ENCODE measurements at places on chromosomes 1 and 21.
A peak's percentile ranks its signal among the peaks of the same experiment; 100 is the strongest.

- no peak overlapping the region for H3K4me3 ChIP-seq
- H3K4me1 ChIP-seq = no peaks in the 10 kb centered on the region
- no peaks in the 10 kb centered on the region for H3K27me3 ChIP-seq
- H3K36me3 ChIP-seq = no peaks in the 10 kb centered on the region
- no peak overlapping the region for H3K27ac ChIP-seq
These were observed 114.0 kb downstream of the GREM2 start for GRCh38 chr1:240497908-240498307.

DNA sequence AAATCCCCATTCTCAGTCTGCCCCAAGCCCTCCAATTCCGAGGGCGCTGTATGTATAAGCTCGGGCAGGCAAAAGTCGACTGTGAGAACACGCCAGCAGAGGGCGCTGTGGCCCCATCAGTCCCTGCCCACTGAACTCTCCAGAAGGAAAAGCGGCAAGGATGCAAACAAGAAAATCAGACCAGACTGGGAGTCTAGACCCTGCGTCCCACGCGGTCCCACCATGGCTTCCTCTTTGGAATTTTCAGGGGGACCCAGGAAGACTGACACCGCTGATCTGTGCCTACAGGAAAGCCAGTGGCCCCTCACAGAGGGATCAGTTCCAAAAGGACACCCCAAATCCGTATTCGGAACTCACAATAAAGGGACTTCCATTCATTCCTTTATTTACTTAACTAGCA, 19.5 kb downstream of the TEX35 start:
- H3K36me3 ChIP-seq = no peaks in the 10 kb centered on the region
- H3K4me1 ChIP-seq = no peaks in the 10 kb centered on the region
- H3K4me3 ChIP-seq = no peak overlapping the region
- DNase-seq = peak; percentile 75
- H3K27me3 ChIP-seq = no peaks in the 10 kb centered on the region
- H3K27ac ChIP-seq = no peak overlapping the region

DNA sequence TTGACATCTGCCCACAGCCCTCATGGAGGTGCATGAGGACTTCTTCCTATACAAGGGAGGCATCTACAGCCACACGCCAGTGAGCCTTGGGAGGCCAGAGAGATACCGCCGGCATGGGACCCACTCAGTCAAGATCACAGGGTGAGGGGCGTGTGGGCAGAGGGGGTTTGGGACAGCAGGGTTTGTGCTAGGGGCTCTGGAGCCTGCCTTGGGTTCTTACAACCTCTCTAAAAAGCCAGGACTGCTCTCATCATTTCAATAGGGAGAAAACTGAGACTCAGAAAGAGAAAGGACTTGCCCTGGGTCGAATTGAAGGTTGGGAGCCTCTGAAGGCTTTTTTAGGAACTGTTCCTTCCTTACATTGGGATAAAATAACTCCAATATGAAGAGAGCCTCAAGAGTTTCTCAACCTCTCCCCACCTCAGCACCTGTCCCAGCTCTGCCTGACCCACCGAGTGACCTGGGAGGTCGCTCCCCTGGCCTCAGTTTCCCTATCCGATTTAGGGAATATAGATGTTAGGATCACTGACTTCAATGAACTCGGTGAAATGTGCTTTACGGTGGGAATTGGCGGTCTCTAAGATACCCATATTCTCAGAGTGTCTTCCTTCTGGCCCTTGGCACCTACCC, 9.5 kb downstream of the TINAGL1 start:
- H3K27ac ChIP-seq = peak overlapping the region; percentile 87
- H3K4me3 ChIP-seq = peak overlapping the region; percentile 34
- H3K27me3 ChIP-seq = no peaks in the 10 kb centered on the region
- H3K36me3 ChIP-seq = peaks cover 50% of the 10 kb centered on the region

- no peaks in the 10 kb centered on the region for H3K27me3 ChIP-seq
- H3K4me1 ChIP-seq = no peaks in the 10 kb centered on the region
- H3K27ac ChIP-seq = no peak overlapping the region
- no peak for DNase-seq
These were observed 155.1 kb upstream of the DNAH14 start for GRCh38 chr1:224774378-224774777.

GRCh38 chr1:226223157-226223785, at the start of gene MIXL1:
MIXL1 (plus strand) TSS chr1:226223664; CDS start chr1:226223682, 18 bp downstream.
- H3K27me3 ChIP-seq = no peaks in the 10 kb centered on the region
- H3K4me1 ChIP-seq = peaks cover 9% of the 10 kb centered on the region
- no peak within 1 kb of the TSS for H3K27ac ChIP-seq
- no peak for DNase-seq
- H3K4me3 ChIP-seq = peak within 1 kb of the TSS; percentile 51

DNA sequence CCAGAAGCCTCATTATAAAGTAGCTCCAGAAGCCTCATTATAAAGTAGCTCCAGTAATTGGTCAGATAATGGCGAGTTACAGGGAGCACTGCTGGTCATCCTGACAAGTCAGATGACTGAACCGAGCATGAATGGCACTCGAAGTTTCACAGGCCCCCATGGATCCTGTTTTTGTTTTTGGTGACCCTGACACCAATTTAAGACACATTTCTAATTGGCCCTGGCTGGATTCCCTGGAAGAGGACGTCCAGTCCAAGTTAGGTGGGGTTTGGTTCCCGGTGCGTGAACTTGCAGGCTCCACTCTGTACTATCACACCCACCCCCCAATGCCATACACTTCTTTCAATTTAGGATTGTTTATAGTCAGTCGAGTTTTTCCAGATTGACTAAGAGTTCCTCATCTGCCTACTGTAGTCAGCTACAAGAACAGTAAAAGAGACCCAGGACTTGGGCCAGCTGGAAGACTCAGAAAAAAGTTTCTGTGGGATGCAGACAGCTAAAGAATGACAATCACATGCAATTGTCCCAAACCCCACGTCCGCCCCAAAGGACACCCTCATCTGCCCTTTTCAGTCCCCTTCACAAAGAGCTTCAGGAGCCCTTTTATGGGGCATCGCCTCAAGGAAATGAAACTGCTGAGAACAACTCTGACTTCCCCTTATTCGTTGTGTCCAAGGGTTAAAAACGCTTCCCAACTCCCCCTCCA, 2.7 kb downstream of the DHRS3 start:
- H3K4me3 ChIP-seq = peak overlapping the region; percentile 85
- peak overlapping the region; percentile 99 for H3K27ac ChIP-seq
- peaks cover 58% of the 10 kb centered on the region for H3K4me1 ChIP-seq
- no peaks in the 10 kb centered on the region for H3K36me3 ChIP-seq
- no peak for DNase-seq

DNA sequence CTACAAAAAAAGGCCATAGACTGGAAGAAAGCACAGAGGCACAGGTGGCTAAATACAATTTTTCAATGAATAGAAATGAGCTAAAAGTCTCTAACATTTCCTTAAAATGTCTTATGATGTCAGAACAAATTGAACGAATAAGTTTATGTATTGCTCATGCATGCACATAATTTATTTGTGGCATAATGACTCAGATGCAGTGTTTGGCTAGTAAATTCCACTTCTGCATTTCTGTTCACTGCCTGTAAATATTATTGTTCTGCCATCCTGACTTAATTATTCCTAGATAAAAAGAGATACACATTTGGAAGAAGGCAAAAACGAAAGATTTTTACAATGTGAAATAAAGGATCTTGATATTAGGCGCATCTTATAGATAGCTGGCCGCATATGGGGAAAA, 26.6 kb upstream of the EXO1 start:
- no peak for DNase-seq
- H3K27ac ChIP-seq = no peak overlapping the region
- no peaks in the 10 kb centered on the region for H3K36me3 ChIP-seq
- H3K4me3 ChIP-seq = no peak overlapping the region

GRCh38 chr1:84918726-84919336, 25.8 kb upstream of the LPAR3 start:
- no peaks in the 10 kb centered on the region for H3K27me3 ChIP-seq
- no peak overlapping the region for H3K27ac ChIP-seq
- H3K4me3 ChIP-seq = no peak overlapping the region
- no peaks in the 10 kb centered on the region for H3K4me1 ChIP-seq

GRCh38 chr1:170305777-170306512, 160.2 kb downstream of the NTMT2 start:
- H3K4me1 ChIP-seq = peaks cover 40% of the 10 kb centered on the region
- H3K36me3 ChIP-seq = no peaks in the 10 kb centered on the region
- peak overlapping the region; percentile 68 for H3K27ac ChIP-seq
- no peak for DNase-seq
- no peaks in the 10 kb centered on the region for H3K27me3 ChIP-seq

GRCh38 chr1:154765970-154766369, 104.1 kb downstream of the KCNN3 start:
- no peak overlapping the region for H3K27ac ChIP-seq
- no peaks in the 10 kb centered on the region for H3K36me3 ChIP-seq
- peaks cover 3% of the 10 kb centered on the region for H3K27me3 ChIP-seq
- peaks cover 14% of the 10 kb centered on the region for H3K4me1 ChIP-seq

- no peak overlapping the region for H3K27ac ChIP-seq
- H3K27me3 ChIP-seq = no peaks in the 10 kb centered on the region
- DNase-seq = no peak
- peaks cover 22% of the 10 kb centered on the region for H3K4me1 ChIP-seq
- H3K4me3 ChIP-seq = no peak overlapping the region
These were observed 91.6 kb upstream of the UBE2U start for GRCh38 chr1:64111787-64112186.

DNA sequence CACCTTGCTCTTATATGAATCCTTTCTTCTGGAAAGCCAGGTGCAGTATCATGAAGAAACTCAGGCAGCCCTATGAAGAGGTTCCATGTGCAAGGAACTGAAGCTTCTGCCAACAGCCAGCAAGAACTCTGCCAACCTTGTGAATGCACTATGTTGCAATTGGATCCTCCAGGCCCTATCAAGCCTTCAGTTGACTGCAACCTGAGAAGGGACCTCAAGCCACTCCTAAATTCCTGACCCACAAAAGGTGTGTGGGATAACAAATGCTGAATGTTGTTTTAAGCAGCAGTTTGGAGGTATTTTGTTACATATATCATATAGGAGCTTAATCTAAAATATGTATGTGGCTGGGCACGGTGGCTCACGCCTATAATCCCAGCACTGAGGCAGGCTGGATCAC, 84.0 kb downstream of the RERE start:
- H3K4me3 ChIP-seq = no peak overlapping the region
- no peaks in the 10 kb centered on the region for H3K36me3 ChIP-seq
- no peaks in the 10 kb centered on the region for H3K4me1 ChIP-seq
- H3K27me3 ChIP-seq = no peaks in the 10 kb centered on the region
- no peak for DNase-seq
- no peak overlapping the region for H3K27ac ChIP-seq

DNA sequence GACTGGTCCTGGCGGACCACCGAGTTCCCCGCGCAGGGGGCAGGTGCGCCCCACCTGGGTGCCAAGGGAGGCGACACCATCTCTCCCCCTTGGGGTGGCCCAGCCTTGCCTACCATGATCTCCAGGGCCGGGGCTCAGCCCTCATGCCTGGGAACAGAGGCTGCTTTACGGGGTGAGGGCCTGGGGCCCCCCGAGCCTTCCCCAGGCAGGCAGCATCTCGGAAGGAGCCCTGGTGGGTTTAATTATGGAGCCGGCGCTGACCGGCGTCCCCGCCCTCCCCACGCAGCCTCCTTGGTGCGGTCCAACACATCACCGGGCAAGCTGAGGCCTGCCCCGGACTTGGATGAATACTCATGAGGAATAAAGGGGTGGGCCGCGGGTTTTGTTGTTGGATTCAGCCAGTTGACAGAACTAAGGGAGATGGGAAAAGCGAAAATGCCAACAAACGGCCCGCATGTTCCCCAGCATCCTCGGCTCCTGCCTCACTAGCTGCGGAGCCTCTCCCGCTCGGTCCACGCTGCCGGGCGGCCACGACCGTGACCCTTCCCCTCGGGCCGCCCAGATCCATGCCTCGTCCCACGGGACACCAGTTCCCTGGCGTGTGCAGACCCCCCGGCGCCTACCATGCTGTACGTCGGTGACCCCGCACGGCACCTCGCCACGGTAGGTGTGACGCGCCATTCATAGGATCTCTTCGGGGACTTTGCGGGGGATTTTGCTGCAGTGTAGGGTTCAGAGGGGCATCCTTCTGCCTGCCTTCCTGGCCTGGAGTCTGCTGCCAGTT, 38.2 kb downstream of the TP73 start:
- peaks cover 60% of the 10 kb centered on the region for H3K27me3 ChIP-seq
- no peaks in the 10 kb centered on the region for H3K4me1 ChIP-seq
- H3K4me3 ChIP-seq = no peak overlapping the region
- no peak overlapping the region for H3K27ac ChIP-seq

GRCh38 chr1:111981090-111981489, 8.4 kb downstream of the KCND3 start:
- H3K27me3 ChIP-seq = no peaks in the 10 kb centered on the region
- H3K4me3 ChIP-seq = no peak overlapping the region
- peaks cover 12% of the 10 kb centered on the region for H3K36me3 ChIP-seq
- no peaks in the 10 kb centered on the region for H3K4me1 ChIP-seq

DNA sequence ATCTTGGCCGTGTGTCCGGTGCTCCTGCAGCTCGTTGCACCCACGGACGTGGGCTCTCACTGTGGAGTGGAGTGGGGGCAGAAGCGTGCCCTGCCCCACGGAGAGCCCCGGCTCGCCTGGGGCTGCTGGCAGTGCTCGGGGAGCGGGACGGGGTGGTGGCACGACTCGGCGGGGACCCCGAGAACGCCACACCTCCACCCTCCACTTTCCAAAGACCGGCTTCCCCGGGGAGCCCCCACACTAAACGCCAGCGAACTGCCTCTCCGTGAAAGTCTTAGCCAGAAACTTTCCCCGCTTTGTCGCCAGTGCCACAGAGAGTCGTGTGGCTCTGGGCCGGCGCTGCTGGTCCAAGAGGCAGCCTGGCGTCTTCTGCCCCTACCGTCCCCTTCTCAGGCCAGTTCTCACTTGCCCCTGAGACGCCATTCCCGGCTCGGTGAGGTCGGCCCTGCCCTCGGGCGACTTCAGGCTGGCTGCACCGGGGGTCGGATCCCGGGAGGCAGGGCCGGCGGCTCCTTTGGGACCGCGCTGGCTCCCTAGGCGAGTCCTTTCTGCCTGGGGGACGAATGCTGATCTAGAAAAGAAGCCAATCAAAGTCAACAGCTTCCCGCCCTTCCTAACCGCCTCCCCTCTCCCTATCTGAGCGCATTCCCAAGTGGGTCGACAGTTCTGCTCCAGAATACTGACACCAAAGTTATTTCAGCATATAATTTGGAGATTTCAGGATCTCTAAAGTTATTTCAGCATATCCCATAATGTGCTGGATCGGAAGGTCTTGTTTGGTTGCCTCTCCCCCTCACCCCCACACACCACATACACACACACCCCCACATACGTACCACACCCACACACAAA, 2.6 kb upstream of the SAMD13 start:
- no peaks in the 10 kb centered on the region for H3K27me3 ChIP-seq
- peak overlapping the region; percentile 88 for H3K27ac ChIP-seq
- peaks cover 17% of the 10 kb centered on the region for H3K4me1 ChIP-seq
- H3K4me3 ChIP-seq = peak overlapping the region; percentile 77

Data from tibial artery (tissue), 4 donors.